NCI-H748 treated with DMSO at 0.1 percent for 48 hours (cell line): ENCODE measurements at places on chromosomes 2 and 18.

- DNase-seq = no peak
Measured at GRCh38 chr18:33817096-33817495, 239.1 kb downstream of the ASXL3 start.

GRCh38 chr2:175518206-175518605 is 336.7 kb upstream of the ATP5MC3 start:
- DNase-seq = no peak

DNA sequence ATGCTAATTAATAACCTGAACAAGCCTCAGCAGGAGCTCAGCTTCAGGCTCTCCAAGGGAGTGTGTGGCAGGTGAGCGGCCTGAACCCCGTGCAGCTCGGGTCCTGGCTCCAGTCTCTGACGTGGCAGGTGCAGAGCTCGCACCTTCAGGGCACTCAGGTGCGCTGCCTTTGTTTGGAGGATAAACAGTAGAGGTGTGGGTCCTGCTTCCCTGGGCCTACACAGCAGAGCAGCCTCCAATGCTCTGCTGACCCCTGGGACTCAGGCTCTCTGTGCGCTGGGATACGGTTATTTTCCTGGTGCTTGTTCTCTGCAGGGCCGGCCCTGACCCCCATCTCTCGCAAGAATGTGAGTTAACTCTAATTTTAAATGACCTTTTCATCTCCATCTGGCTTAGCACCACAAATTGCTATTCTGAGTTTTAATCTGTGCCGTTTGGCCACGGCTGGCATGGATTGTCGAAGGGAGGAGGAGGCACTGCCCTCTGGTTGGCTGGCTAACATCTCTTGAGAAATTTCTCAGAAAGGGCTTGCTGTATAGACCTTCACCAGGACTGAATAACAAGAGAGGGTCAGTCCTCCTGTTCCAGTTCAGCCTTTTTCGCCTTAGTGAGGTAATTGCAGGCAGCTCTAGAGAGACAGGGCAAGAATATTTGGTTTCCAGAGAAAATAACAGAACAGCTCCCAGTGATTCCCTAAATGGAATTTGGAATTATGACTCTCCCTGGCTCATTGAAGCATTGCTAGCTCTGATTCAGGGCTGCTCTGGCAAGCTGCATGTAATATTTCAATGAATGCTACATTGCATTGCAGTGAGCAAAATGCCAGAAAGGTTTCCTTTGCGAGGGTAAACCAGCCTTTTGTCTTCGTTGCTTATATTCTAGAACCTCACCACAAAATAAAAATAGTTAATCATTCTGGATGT is 161.8 kb downstream of the DCDC2C start:
- DNase-seq = peak; percentile 53

DNA sequence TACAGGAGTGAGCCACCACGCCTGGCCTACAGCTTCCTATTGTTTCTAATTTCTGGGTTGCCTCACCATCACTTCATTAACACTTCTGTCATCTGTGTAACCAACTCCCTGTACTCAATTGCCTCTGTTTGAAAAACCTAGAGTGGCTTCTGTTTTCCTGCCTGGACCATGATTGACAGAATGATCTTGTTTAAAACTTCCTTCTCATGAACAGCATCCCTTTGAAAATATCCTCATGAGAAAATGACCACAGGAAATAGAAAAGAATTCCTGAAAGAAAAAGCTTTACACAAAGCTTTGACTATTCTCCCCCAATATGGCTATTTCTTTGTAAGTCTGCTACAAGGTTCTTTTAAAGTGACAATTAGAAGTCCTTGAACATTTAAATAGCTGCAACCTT is 672.3 kb downstream of the ARHGAP15 start:
- DNase-seq = no peak

- no peak for DNase-seq
Measured at GRCh38 chr18:6150430-6150829, 255.1 kb upstream of the TMEM200C start.

DNA sequence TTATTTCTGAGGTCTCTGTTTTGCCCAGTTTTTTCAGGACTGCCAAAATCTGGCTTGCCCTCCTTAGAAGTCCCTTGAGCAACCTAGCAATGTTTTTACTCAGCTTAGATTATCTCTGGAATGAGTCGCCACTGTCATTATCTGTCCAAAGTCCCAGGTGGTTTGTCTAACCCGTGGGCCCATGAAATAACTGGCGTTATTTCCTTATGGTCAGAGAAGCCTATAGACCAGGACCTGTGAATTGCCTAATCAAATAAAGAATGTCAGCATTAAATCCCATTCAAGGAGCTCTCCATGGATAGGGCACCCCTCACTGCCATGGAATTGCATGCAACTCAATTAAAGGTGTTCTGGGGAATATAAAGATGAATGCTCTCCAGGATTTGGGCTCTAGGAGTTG is 373.9 kb downstream of the SETBP1 start:
- DNase-seq = no peak

GRCh38 chr2:16718576-16719484 is 53.2 kb upstream of the CYRIA start:
- no peak for DNase-seq

GRCh38 chr2:190382851-190383250 is 25.3 kb upstream of the MFSD6 start:
- DNase-seq = peak; percentile 83
